ENCODE measurements at places on chromosomes 13 and 19.
A peak's percentile ranks its signal among the peaks of the same experiment; 100 is the strongest.

DNA sequence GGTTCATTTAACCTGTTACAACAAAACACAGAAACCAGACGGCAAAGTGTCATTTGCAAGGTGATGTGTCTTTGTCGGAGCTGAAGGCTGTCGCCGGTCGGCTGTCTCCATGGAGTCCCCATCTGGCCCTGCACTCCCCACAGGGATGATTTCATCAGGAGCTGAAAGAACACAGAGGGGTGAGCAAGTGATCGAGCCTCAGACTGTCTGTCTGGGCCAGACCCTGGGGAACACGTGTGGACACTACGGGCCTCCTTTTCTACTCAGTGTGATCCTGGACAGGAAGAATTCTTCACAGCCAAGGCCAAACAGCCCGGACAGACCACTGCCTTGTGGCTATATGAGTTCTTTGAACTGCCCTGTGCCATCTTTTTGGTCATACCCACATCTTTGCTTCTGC is 85.1 kb downstream of the RNASEH2B start:
- no peaks in the 10 kb centered on the region for H3K27me3 ChIP-seq
- peaks cover 8% of the 10 kb centered on the region for H3K4me1 ChIP-seq
- no peak for DNase-seq
- H3K4me3 ChIP-seq: no peak overlapping the region
- H3K36me3 ChIP-seq: peaks cover 2% of the 10 kb centered on the region
- H3K27ac ChIP-seq: no peak overlapping the region

DNA sequence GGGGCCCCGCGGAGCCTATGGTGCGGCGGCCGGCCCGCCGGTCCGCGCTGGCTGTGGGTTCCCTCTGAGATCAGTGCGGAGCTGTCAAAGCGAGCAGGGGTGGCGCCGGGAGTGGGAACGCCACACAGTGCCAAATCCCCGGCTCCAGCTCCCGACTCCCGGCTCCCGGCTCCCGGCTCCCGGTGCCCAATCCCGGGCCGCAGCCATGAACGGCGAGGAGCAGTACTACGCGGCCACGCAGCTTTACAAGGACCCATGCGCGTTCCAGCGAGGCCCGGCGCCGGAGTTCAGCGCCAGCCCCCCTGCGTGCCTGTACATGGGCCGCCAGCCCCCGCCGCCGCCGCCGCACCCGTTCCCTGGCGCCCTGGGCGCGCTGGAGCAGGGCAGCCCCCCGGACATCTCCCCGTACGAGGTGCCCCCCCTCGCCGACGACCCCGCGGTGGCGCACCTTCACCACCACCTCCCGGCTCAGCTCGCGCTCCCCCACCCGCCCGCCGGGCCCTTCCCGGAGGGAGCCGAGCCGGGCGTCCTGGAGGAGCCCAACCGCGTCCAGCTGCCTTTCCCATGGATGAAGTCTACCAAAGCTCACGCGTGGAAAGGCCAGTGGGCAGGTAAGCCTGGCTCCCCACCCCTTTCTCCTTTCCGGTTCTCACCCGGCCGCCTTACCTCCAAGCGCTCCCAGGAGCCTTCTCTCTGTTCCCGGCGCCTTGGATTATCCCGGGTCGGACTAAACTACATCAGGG is at the start of gene PDX1:
Gene PDX1 (plus strand): TSS at position 67 of the 743 bp plus-strand sequence. CDS start 139 bp downstream, at position 206.
- H3K4me1 ChIP-seq: peaks cover 34% of the 10 kb centered on the region
- no peak within 1 kb of the TSS for H3K27ac ChIP-seq
- peak within 1 kb of the TSS; percentile 82 for H3K4me3 ChIP-seq
- H3K36me3 ChIP-seq: no peaks in the 10 kb centered on the region
- H3K27me3 ChIP-seq: peaks cover 62% of the 10 kb centered on the region

GRCh38 chr13:111270765-111271698 is 49.4 kb upstream of the TEX29 start:
- H3K27ac ChIP-seq: no peak overlapping the region
- DNase-seq: no peak
- H3K4me3 ChIP-seq: no peak overlapping the region
- peaks cover 8% of the 10 kb centered on the region for H3K4me1 ChIP-seq
- H3K27me3 ChIP-seq: no peaks in the 10 kb centered on the region

DNA sequence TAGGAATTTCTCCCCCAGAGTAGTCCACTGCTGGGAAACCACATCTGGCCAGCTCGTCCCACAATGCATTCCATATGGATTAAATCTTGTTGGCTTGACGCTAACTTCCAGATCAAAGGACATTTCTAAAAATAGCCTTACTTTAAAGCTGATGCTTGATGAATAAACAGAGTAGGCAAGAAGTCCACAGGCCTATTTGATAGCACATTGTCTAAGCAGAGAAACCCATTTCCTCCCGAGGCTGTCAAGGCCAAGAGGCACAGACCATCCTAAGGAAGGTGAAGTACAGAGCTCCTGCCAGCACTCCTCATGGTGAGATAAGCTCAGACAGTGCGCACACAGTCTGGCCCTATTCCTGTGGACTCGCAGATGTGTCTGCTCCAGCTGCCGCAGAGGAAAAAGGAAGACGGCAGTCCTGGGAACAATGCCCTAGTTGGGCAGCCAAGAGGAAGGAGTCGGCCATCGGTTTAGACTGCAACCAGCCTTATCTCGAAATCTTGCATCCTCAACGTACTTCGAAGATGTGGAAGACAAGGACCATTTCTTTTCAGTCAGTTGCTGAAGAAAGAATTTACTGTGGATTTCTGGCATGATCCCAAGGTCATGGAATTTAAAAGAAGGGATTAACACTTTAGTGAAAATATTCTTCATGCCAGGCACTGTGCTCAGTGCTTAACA is 156.8 kb downstream of the RGCC start:
- peaks cover 45% of the 10 kb centered on the region for H3K36me3 ChIP-seq
- H3K27ac ChIP-seq: no peak overlapping the region

DNA sequence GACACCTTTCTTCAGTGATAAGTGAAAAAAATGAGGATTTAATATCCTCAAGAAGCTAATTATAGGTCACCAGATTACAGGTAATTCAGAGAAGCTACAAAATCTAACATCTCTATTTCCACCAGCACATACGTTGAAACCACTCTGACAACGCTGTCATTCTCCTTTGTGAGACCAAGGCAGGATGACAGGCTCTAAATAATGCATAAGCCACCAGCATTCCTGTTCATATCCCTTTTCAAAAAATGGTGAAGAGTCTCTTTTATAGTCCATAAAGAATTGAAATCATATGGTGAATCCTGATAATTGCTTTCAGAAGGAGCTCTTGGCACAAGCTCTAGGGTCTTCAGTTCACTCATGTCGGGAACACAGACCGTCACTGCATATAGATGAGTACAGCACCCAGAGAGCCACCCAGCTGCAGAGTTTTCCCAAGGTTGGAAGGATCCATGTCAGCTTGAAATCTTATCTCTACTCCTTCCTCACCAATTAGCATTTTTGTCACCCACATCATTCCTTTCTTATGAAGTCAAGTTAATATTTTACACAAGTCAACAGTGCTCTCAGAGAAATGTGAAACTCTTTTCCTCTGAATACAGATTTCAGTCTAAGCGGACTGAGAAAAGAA is 431.4 kb downstream of the TBC1D4 start:
- no peaks in the 10 kb centered on the region for H3K4me1 ChIP-seq
- DNase-seq: no peak
- H3K27me3 ChIP-seq: peaks cover 22% of the 10 kb centered on the region
- H3K4me3 ChIP-seq: no peak overlapping the region
- no peaks in the 10 kb centered on the region for H3K36me3 ChIP-seq

Data from naive thymus-derived CD8-positive, alpha-beta T cell (primary cell).